ENCODE measurements at places on chromosomes 5 and 9. TPM values are rescaled to one million over a fixed set of nuclear protein-coding genes. Genes with fewer than 3 reads are reported as not detected.
A peak's percentile ranks its signal among the peaks of the same experiment; 100 is the strongest.

- H3K36me3 ChIP-seq = no peaks in the 10 kb centered on the region
- H3K4me3 ChIP-seq = peak overlapping the region; percentile 78
- H3K27me3 ChIP-seq = peaks cover 10% of the 10 kb centered on the region
- DNase-seq = peak; percentile 98
- H3K4me1 ChIP-seq = peaks cover 7% of the 10 kb centered on the region
Measured at GRCh38 chr5:177366528-177367322, 9.0 kb downstream of the RGS14 start.

DNA sequence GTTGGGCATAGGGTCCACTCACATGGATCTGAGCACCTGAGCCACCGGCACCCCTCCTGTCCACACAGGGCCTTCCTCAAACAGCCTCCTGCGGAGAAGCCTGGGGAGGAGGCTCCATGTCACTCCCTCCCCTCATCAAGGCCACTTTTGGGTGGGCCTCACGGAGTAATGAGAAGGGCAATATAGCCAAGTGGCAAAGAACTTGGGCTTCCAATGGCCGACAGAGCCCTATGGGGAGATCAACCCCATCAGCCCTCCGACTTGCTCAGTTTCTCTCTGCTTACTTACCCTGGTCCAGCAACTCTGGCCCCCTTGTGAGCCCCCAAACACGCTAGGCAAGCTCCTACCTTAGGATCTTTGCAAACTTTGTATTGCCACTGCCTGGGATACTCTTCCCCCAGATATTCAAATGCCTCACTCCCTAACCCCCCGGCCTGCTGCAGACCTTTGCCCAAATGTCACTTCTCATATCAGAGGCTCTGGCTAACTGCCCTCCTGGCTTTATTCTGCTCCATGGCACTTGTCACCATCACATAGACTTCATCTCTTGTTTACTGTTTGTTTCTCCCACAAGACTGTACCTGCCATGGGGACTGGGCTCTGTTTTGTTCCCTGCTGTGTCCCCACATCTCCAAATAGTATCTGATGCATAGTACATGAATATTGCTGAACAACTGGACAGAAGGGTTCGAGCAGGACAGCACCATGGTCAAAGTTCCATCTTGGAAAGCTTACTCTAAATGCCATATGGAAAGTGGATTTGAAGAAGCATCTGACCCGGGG lies 220.8 kb downstream of the FSTL4 start:
- H3K4me1 ChIP-seq = no peaks in the 10 kb centered on the region
- no peaks in the 10 kb centered on the region for H3K27me3 ChIP-seq
- H3K36me3 ChIP-seq = no peaks in the 10 kb centered on the region
- DNase-seq = peak; percentile 20

The PCDHGB7 gene
- total RNA-seq = 15.3 TPM

GRCh38 chr5:92081958-92082712 lies 699.0 kb upstream of the ARRDC3 start:
- H3K27me3 ChIP-seq = no peaks in the 10 kb centered on the region
- H3K4me1 ChIP-seq = no peaks in the 10 kb centered on the region
- H3K27ac ChIP-seq = no peak overlapping the region
- H3K4me3 ChIP-seq = no peak overlapping the region

- H3K4me3 ChIP-seq = no peak overlapping the region
- no peak for DNase-seq
- peaks cover 8% of the 10 kb centered on the region for H3K27me3 ChIP-seq
- H3K4me1 ChIP-seq = no peaks in the 10 kb centered on the region
Measured at GRCh38 chr5:77947041-77947428, 170.9 kb upstream of the TBCA start.

GRCh38 chr9:128635266-128636023 lies 21.2 kb downstream of the DYNC2I2 start:
- peak overlapping the region; percentile 74 for H3K27ac ChIP-seq
- peak; percentile 98 for DNase-seq
- H3K4me1 ChIP-seq = peaks cover 6% of the 10 kb centered on the region
- H3K36me3 ChIP-seq = peaks cover 41% of the 10 kb centered on the region
- H3K27me3 ChIP-seq = no peaks in the 10 kb centered on the region
- H3K4me3 ChIP-seq = no peak overlapping the region

The NREP gene
- 233 TPM for total RNA-seq

GRCh38 chr9:19127871-19128500 lies 694 bp upstream of the PLIN2 start:
- peak overlapping the region; percentile 84 for H3K4me3 ChIP-seq
- H3K4me1 ChIP-seq = no peaks in the 10 kb centered on the region
- DNase-seq = peak; percentile 86
- H3K27ac ChIP-seq = no peak overlapping the region
- no peaks in the 10 kb centered on the region for H3K27me3 ChIP-seq

- peaks cover 6% of the 10 kb centered on the region for H3K4me1 ChIP-seq
- no peak overlapping the region for H3K4me3 ChIP-seq
- no peaks in the 10 kb centered on the region for H3K27me3 ChIP-seq
- DNase-seq = no peak
- no peaks in the 10 kb centered on the region for H3K36me3 ChIP-seq
Measured at GRCh38 chr5:160655717-160656116, 196.3 kb downstream of the ATP10B start.

DNA sequence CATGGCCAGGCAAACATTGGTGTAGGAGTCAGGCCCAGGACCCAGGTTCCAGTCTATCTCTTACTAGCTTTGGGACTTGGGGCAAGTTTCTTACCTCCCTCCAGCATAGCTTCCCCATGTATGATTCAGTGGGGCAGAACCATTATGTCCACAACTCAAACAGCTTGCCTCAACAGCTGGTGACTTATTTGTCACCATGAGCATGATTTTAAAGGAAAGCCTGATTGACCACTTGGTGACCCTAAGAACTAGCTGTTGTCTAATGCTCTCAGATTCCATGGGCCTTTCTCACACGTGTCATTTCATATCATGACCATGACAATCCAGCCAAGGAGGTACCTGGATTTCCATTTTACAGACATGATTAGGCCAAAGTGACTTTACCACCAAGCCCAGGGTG lies 126.4 kb downstream of the TTLL11 start:
- H3K4me3 ChIP-seq = no peak overlapping the region
- no peaks in the 10 kb centered on the region for H3K27me3 ChIP-seq
- no peaks in the 10 kb centered on the region for H3K4me1 ChIP-seq
- H3K36me3 ChIP-seq = no peaks in the 10 kb centered on the region
- no peak overlapping the region for H3K27ac ChIP-seq
- DNase-seq = no peak

The PCDHA5 gene
- total RNA-seq = 1.4 TPM

DNA sequence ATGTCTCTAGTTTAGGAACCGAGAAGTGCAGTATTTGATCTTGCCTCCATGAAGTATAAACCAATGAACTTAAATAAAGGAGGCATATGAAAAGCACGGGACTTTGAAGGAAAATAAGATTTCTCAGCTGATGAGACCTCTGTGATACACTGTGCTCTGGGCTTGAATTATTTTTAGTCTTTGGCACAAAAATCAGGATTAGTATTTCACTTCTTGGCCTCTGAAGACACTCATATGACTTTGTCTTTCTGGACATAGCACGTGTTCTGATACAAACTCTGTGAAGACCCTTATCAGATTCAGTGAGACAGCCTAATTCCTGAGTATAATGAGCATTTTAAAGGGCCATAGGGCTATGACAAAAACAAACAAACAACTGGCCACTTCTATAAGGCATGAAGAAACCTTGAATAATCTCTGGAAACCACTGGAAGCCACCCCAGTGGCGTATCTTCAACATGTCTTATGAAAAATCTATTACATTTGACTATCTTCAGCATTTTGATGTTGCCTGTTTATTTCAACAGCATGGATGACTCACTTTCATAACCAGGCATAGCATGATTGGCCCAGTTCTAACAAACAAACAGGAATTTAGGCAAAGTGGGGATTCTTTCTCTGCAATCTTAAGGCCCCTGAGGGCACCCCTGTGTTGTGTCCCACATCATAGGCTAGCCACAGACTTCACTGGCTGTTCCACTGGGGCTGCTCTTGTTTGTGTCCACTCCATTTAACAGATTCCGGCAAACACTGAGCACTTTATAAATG lies 90.3 kb upstream of the ZNF462 start:
- no peak for DNase-seq
- no peaks in the 10 kb centered on the region for H3K4me1 ChIP-seq
- no peak overlapping the region for H3K4me3 ChIP-seq
- no peaks in the 10 kb centered on the region for H3K27me3 ChIP-seq
- H3K36me3 ChIP-seq = no peaks in the 10 kb centered on the region

DNA sequence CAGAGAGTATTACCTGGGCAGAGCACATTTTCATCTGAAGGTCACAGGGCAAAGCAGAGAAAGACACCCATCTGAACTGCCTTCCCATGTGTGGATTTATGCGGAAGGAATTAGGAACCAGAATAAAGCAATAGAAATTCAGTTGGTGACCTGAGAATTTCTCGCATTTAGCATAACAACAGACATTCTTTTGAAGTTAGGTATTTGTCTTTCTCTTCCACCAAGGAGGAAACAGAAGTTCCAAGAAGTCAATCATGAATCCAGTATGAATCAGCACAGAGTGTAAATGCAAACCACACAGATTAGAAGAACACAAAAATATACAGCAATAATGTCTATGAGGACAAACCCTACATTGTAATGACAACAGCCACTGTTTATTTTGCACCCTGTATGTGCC lies 515.2 kb upstream of the BRINP1 start:
- no peaks in the 10 kb centered on the region for H3K27me3 ChIP-seq
- DNase-seq = no peak
- H3K27ac ChIP-seq = no peak overlapping the region
- H3K36me3 ChIP-seq = no peaks in the 10 kb centered on the region

- H3K4me1 ChIP-seq = no peaks in the 10 kb centered on the region
- H3K36me3 ChIP-seq = peaks cover 50% of the 10 kb centered on the region
- no peak overlapping the region for H3K4me3 ChIP-seq
- H3K27ac ChIP-seq = no peak overlapping the region
- H3K27me3 ChIP-seq = no peaks in the 10 kb centered on the region
Measured at GRCh38 chr9:87605676-87606075, 108.0 kb downstream of the DAPK1 start.

The PHYHD1 gene
- total RNA-seq = 15.5 TPM

GRCh38 chr5:32687499-32687831 lies 23.7 kb upstream of the NPR3 start:
- H3K27ac ChIP-seq = no peak overlapping the region
- no peak overlapping the region for H3K4me3 ChIP-seq

GRCh38 chr9:78103971-78104433 lies 72.4 kb upstream of the GNAQ start:
- H3K4me1 ChIP-seq = no peaks in the 10 kb centered on the region
- no peak overlapping the region for H3K4me3 ChIP-seq
- no peak for DNase-seq
- no peak overlapping the region for H3K27ac ChIP-seq
- H3K27me3 ChIP-seq = no peaks in the 10 kb centered on the region

DNA sequence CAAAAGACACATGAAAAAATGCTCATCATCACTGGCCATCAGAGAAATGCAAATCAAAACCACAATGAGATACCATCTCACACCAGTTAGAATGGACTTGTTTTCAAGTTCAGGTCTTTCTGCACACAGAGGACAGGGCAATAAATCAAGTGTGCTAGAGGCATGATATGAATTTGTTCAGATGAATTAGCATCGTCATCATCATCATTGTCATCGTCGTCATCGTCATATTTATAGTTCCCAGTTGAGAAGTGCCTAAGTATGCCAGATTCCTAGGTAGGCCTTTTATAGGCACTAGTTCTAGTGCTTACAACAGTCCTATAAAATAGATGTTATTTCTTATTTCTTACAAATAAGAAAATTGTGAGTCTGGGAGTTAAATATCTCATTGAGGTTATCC lies 34.7 kb upstream of the RASEF start:
- no peaks in the 10 kb centered on the region for H3K36me3 ChIP-seq
- H3K4me1 ChIP-seq = no peaks in the 10 kb centered on the region
- no peak for DNase-seq
- no peak overlapping the region for H3K27ac ChIP-seq

The EPB41L4B gene
- total RNA-seq = 4.6 TPM

DNA sequence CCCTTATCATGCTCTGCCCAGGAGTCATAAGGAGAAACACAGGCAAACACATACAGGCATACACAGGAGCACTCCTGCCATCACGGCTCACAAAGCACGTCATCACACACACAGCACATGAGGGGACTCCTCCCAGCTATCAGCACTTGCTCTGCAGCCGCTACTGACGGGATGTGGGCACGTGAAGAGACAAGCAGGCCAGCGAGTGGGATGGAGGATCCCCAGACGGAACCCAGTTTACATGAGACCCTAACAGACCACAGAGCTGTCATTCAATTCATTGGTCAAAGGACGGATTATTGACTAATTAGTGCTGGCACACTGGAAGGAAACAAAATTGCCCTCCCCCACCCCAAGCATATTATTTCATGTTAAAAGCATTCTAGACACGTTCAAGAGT lies 53.6 kb downstream of the SEMA4D start:
- H3K27ac ChIP-seq = no peak overlapping the region
- no peak for DNase-seq
- H3K4me3 ChIP-seq = no peak overlapping the region

The LCN9 gene
- total RNA-seq = 10.4 TPM

The SPINK13 gene
- not detected for total RNA-seq

The NOL6 gene
- total RNA-seq = 10.1 TPM

- H3K4me3 ChIP-seq = no peak overlapping the region
- H3K36me3 ChIP-seq = no peaks in the 10 kb centered on the region
- peaks cover 5% of the 10 kb centered on the region for H3K4me1 ChIP-seq
- DNase-seq = no peak
Measured at GRCh38 chr5:133259199-133259997, 207.6 kb downstream of the HSPA4 start.

DNA sequence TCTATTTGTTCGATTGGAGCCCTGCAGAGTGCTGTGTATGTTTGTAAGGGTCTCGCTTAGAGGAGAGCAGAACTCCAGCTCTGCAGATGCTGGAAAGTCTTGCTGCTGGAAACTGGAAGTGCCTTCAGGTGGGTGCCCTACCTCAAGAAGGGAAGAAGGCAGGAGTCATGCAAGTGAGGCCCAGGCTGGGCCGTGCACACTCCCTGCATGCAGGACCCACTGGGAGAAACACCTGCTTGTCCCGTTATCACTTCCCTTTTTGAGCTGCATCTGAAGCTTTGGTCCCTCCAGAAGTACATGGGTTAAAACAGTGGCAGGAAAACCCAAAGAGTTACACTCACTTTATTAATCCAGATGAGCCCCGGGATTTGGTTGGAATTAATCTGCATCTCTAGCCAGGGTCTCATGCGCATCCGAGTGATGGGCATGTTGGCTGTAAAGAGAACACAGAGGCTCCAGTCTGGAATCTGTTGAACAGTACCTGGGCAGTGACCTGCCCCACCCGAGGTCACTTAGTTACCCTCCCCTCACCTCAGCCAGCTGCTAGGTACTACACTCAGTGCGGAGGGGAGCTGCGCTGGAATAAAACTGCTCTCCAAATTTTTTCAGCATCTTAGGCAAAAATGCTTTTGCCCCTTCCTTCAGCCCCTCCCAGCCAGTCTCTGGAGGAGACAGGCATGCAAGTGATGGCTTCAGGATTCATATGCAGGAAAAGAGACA lies 1.4 kb downstream of the IRF1 start:
- DNase-seq = peak; percentile 45
- H3K27me3 ChIP-seq = peaks cover 16% of the 10 kb centered on the region
- peaks cover 5% of the 10 kb centered on the region for H3K4me1 ChIP-seq
- peaks cover 19% of the 10 kb centered on the region for H3K36me3 ChIP-seq
- H3K4me3 ChIP-seq = peak overlapping the region; percentile 76

All from endodermal cell (in vitro differentiated cells).